ENCODE measurements at places on chromosomes 16 and 17.

- no peak for DNase-seq
These were observed 1.3 kb upstream of the TNS4 start for GRCh38 chr17:40502716-40503115.

DNA sequence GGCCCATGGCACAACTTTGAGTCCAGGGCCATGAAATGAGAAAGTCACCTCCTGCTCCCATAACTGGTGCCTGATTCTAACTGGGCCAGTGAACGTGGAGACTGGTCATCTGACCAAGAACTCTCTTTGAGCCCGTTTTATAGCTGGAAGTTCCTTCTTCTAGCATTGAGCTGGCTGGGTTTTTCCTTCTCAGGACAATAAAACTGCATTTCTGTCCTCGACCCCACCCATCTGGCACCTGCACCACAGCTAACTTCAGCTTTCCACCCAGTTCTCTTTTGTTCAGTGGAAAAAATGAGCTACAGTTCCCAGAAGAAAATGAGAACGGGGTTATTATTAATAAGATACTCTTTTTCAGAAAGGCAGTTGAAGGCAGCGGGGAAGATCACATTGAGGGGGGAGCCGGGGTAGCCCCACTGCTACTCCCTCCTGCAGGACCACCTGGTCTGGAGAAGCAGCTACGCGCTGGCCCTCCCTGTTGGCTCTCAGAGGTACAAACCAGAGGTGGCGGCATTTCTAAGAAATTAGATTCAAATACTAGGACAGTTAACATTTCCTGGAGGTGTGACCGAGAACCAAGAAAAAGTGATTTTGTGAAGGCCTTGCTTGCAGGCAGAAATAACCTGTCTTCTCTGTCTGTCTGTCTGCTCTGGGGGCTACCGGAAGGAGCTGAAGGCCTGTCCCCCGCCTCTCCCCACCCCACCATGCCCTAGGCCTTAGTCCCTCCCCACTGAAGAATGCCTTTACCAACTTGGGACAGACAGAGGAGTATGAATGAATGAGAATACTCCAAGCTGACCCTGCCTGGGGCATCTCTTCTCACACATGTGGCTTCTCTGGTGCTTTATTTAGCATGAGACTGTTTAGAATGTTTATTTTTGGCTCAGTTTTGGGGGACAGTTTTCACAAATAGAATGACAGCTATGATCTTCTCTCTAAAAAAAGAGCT, 123.9 kb downstream of the XYLT1 start:
- DNase-seq: no peak

DNA sequence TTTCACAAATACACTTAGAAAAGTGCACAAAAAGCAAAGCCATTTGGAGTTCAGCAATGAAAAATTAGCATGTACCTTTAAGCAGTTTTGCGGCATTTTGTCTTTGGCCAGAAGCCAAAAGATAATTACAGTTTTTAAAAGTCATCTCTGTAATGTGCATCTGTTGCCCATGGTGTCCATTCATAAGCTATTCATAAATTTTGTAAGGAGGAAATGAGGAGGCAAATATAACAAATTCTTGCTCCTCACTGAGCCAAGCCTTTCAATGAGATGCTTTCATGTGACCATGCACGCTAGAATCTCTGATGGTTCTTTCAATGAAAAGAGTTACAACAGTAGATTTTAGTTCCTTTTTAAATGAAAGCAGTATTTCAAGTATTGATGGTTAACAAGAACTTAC, 247.1 kb upstream of the MON1B start:
- DNase-seq: no peak

- peak; percentile 72 for DNase-seq
These were observed 109.1 kb downstream of the MSI2 start for GRCh38 chr17:57365420-57365819.

DNA sequence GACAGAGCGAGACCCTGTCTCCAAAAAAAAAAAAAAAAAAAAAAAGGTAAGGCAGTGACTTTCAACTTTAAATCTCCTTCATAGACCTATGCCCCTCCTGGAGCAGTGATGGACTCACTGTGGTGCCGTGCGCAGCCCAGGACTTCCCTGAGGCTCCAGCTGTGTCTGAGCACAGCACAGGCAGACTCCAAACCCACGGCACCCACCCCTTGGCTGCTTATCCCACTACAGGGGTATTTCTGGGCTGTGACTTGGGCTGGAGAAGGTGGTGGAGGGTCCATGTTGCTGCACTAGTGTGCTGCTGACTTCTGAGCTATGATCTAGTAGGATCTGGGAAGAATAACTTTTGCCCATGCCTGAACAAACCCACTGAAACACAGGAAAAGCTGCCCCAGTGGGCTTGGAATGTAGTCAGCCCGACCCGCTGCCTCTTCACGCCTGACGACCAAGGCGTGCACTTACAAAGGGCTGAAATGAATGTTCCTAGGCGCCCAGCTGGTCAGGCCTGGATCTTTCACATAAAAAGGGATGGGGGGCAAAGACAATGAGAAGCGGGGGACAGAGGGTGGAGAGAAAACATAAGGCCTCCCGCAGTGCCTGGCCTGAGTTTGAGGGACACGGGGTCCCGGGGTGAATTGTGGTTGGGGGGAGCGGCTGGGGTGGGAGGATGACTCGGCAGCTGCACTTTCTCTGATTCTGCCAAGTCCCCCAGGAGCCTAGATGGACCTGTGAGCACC, 83.0 kb downstream of the IRF8 start:
- DNase-seq: no peak

GRCh38 chr16:6888531-6888930, 444.1 kb upstream of the RBFOX1 start:
- DNase-seq: no peak

DNA sequence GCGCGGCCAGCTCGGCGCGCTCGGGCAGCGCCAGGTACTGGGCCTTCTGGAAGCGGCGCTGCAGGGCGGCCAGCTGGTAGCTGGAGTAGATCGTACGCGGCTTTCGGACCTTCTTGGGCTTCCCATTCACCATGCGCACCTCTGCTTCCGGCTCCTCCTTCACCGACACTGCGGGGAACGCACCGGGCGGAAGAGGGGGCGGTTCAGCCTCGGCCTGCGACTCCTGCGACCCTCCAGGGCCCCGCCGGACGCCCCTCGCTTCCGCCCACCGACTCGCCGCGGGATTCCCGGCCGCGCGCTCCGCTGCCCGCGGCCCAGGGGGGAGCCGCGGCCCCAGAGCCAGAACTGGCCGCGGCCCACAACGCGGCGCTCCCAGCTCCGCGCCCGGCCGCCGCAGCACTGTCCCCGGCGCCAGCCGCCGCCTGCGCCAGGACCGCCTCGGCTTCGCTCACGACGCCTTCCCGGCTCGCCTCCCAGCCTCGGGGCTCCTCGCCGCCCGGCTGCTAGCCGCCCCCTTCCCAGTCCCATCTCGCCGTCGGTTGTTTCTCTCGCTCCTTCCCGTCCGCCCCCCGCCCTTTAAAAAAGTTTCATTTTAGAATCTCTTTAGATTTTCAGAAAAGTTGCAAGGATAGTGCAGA, 1.5 kb downstream of the DLX3 start:
- DNase-seq: no peak

Measured in hematopoietic multipotent progenitor cell treated with erythropoietin and hydrocortisone succinate and interleukin-3 and kit ligand, for 8 days (in vitro differentiated cells).